ENCODE measurements at places on chromosomes 5 and 9. TPM values are rescaled to one million over a fixed set of nuclear protein-coding genes. Genes with fewer than 3 reads are reported as not detected.

Gene SLC1A3
- 4.3 TPM for total RNA-seq

DNA sequence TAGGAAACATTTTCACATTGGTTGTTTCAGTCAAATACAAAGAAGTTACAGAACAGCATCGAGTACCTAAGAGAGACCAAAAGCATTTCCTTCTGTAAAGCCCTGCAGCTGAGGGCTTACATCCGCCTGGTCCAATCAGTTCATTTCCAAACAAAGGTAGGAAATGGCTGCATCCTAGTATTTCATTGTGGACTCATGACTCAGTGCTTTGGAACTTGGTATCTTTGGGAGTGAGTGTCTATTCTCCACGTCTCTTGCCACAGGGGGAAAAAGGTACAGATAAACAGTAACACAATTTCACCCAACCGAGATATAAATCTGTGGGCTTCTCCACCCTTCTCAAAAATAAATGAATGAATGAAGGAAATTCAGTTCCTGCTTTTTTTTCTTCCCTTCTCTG is 75.4 kb downstream of the NFIB start:
- DNase-seq: peak; percentile 49

GRCh38 chr9:131028221-131028884 is 19.4 kb downstream of the LAMC3 start:
- no peak for DNase-seq

DNA sequence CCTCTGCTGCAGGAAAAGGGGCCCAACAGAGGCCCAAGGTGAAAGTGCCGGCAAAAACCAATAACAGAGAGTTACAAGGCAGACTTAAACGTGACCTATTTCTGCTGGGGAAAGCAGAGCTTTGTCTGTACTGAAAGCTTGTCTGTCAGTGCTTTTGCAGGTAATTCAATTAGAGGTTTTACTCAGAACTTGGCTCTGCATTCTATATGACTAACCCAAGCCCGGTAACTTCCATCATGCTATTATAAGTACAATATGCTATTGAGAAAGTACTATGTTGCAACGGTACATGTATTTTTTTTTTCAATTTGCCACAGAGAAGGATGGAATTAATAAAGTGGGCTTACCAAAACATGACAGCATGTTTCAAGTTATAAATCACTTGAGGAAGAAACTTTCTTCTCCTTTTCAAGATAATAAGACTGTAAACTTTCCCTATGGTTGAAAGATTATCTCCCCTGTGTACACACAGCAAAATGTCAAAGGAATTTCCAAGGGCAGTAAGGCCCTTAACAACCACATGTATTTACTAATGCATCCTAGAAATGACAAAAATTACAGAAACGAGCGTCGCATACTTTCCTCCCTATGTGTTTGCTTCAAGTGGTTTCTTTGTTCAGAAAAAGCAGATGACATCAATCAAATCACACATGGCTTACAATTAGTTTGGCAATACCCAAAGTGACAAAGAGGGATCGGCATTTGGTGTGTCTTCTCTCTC is 282.4 kb downstream of the EFNA5 start:
- DNase-seq: no peak

DNA sequence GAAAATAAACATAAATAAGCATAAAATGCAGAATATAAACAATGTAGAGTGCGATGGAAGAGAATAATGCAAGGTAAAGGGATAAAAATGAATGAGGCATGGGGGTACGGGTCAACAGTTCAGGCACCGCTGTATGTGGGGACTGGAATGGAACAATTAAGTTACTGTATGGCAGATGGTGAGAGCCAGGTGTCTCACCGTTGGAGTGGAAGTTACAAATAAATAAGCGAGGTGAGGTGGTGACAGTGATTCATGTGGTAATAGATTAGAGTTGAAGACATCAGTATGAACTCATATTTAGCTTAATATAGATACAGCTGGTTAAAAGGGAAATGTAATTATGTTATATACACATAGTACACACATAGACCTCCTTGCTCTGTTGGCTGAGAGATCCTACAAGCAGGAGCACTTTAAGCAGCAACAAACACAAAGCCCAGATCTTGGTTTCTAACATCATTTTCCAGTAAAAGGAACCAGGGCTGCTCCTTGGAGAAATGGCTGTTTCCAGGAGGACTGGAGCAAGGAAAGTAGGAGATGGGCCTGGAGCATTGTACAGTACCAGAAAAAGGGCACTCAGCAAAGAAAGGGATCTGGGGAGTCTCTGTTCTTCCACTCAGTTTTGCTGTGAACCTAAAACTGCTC is 2.4 kb upstream of the OMD start:
- no peak for DNase-seq

GRCh38 chr9:133944746-133945135 is 47.4 kb downstream of the VAV2 start:
- DNase-seq: peak; percentile 59

GRCh38 chr9:83061036-83061435 is 1.9 kb downstream of the RASEF start:
- DNase-seq: no peak

DNA sequence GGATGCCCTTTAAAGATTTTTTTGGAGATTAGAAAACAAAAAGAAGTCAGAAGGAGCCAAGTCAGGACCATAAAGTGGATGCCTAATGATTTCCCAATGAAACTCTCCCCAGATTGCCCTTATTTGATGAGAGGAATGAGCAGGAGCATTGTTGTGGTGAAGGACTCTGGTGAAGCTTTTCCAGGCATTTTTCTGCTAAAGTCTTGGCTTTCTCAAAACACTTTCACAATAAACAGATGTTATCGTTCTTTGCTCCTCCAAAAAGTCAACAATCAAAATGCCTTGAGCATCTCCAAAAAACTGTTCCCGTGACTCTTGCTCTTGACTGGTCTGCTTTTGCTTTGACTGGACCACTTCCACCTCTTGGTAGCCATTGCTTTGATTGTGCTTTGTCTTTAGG is 121.8 kb downstream of the CAAP1 start:
- no peak for DNase-seq

- no peak for DNase-seq
These were observed 53.0 kb downstream of the NR2F1 start for GRCh38 chr5:93635991-93636390.

- no peak for DNase-seq
These were observed 71.2 kb upstream of the TAF1L start for GRCh38 chr9:32706725-32707100.

Gene SLC45A2
- not detected for total RNA-seq

- DNase-seq: no peak
These were observed 8.4 kb downstream of the FNBP1 start for GRCh38 chr9:130034570-130034969.

- no peak for DNase-seq
These were observed 169.3 kb upstream of the FSTL4 start for GRCh38 chr5:133781436-133782225.

DNA sequence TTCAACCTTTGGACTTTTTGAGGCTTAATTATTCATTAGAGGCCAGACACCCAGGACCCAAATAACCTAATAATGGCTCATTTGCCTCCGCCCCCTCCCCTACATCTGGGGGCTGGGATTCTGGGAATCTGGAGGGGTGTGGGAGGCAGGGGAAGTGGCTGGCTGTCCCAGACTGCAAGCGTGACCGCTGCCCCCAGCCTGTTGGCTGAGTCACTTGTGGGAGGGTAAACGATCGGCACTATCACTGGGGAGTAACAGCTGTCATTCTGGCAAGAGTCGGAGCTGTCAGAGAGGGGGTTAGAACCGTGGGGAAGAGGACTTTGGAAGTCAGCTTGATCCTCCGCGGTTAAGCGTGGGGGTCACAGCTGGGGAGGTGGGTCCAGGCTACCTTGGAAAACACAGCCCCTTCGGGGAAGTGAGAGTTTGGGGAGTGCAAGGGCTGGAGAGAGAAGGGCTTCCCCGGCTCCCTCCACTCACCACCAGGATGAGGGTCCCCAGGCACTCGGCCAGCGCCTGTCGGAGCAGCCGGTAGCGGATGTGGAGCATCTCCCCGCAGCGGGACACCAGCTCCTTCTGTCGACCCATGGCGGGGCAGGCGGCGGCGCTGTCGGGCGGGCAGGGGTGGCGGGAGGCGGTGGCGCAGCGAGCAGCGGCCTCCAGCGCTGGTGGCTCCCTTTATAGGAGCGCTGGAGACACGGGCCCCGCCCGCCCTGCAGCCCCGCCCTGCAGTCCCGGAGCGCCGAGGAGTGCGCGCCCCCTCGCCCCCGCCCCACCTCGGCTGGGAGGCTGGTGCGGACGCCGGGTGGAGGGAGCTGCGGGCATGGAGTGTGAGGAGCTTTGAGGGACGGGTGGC is at the start of gene AQP3:
AQP3 (minus strand) TSS at position 648 of the 853 bp plus-strand sequence; CDS start at position 585, 63 bp downstream.
- peak; percentile 38 for DNase-seq

DNA sequence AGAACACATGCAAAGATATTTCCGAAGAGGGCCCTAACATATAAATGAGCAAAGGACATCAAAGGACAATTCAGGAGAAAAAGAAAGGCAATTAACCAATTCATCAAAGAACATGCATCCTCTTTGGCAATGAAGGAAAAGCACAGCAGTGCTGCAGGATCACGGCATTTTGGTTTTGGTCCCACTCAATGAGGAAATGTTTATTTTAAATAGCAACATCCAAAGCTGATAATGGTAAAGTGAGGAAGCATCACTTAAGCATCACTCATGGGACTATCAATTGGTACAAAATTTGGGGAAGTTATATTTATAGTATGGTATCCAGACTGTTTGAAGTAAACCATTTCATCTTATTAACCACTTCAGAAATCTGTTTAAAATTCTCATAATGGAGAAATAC is 5.5 kb upstream of the CXCL14 start:
- DNase-seq: no peak

GRCh38 chr9:136432591-136432990 is 7.1 kb downstream of the INPP5E start:
- DNase-seq: no peak

DNA sequence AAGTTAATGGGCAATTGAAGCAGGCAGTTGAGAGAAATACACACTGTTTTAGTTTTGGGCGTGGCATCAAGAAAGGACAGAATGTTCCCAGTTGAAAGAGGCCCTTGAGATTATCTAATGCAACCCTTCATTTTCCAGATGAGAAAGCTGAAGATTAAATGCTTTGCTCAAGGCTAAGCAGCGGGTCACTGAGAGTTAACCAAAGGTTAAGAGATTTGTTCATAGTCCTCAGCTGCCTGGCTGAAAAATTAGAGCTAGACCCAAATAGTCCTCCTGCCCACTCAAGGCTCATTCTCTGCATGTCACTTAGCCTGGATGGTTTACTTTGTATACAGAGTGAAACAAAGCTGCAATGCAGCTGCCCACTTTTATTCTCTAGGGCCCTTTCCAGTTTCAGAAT is 46.7 kb upstream of the MAMDC2 start:
- DNase-seq: no peak
